Skeletal muscle cell (primary cell): ENCODE measurements at places on chromosomes 11 and 22.

GRCh38 chr11:63277345-63277943 lies 34.0 kb upstream of the SLC22A25 start:
- DNase-seq: no peak

DNA sequence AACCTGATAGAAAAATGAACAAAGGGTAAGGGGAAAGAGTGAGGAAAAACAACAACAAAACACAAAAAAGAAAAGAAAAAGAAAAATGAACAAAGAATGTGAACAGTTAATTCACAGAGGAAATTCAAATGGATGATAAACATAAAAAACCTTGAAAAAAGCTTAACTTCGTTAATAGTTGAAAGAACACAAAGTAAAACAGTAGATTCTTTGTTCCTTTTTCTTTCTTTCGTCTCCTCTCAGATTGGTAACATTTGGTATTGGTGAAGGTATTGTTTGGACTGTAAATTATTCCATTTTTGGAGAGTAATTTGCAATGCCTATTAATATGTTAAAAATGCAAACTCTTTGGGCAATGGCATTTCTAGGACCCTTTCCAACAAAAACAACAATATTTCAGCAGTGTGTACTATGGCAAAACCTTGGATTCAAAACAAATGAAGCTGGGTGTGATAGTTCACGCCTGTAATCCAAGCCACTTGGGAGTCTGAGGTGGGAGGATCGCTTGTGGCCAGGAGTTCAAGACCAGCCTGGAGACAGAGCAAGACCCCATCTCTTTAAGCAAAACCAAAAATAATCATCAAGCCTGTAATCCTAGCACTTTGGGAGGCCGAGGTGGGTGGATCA lies 3.3 kb upstream of the BACE1 start:
- DNase-seq: no peak

- DNase-seq: no peak
Measured at GRCh38 chr22:20834206-20834605, 24.4 kb downstream of the PI4KA start.

DNA sequence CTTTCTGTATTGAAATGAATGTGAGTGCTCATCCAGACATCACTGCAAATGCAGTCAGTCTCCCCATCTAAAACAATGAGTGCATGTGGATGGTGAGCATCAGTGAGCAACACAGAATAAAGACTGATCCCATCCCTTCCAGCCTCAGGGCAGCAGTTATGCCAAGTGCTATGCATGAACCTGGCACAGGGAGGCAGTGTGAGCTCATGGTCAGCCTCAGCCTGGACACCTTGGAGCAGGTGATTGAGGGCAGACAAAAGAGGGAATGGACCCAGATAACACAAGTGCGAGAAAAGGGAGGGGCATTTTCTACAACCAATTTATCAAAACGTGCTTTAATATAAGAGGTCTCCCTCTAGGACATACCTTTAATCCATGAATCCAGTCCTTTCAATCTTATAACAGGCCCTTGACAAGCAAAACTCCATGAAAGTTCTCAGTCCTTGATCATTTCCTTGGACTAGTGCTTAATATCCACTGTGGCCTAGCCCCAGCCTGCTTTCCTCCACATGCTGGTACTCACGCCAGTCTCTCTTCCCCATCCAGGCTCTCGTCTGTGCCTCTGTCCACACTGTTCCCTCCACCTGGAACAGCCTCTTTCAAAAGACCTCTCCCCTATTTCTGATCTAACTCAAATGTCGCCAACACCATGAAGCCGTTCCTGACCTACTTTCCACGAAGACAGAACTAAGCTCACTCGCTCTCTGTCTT lies 50.5 kb upstream of the LRRC55 start:
- no peak for DNase-seq

DNA sequence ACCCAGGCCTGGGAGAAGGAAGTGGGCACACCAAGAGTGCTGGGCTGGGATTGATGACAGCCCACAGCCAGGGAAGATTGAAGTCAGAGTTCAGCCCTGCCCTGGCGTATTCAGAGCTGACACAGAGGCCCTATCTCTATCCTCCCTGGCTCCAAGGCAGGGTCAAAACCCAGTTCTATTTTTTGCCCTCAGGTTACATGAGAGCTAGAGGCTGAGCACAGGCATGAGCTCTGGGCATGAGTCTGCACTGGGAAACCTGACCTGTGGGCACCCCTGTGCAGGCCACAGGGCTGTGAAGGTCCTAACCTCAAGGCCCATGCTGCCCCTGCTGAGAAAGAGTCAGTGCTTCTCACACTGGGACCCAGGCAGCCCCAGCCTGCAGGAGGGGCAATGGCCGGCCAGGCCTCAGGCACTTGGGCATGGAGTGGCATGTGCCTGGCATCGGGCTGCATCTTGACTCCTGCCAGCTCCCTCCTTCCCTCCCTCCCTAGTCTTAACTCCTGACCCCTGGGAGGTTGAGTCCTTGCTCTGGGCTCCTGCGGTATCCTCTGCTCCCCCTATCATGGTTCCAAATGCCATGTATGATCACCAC lies 5.4 kb downstream of the SLC35E4 start:
- DNase-seq: no peak

GRCh38 chr11:57321388-57322255 lies 3.1 kb downstream of the TNKS1BP1 start:
- no peak for DNase-seq

DNA sequence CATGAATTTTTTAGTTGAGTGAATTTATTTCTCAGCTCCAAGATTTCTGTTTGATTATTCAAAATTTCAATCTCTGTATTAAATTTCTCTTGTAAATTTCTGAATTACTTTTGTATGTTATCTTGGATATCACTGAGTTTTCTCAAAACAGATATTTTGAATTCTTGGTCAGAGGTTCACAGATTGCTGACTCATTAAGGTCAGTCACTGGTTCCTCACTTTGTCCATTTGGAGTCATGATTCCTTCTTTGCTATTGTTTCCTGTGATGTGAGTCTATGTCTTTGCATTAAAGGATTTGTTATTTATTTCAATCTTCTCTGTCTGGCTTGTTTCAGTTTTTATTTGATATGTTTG lies 10.2 kb upstream of the IL17RA start:
- no peak for DNase-seq

DNA sequence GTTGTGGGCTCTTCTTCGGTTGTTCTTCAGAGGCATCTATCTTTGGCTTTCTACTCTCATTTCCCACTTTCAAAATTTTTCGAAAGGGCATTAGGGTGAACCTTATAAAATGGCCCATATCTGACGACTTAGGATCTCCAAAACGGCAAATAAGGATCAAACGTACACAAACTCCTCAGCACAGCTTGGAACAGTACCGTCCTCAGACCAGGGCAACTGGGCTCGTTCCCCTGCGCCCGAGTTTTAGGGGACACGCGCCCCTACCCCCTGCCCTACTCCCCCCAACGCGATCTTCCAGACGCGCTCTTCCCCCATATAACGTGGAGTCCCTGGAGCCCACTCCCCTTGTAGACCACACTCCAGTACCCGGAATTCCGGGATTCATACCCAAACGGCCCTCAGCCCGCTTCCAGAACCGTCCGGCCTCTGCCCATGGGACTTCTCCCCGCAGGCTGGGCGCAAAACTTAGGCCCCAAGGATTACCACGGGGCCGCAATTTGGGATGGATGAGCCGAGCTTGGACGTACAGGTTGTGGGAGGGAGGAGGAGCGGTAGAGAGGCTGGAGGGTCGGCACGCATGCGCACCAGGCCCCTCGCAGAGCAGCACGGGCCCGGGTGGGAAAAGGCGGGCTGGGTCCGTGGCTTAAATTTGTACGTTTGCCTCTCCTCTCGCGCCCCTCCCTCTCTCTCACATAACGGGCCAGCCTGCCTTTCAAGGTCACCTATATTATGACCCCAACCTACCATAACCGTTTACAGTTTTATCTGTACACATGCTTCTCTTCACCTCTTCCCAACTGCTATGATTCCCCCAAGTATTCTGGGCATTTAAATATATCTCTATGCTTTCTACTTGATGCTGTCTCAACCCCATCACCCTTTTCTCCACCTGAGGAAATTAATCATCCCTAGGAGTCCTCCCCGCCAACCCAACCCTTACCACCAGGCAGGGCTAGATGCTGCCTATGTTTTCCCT lies 3.4 kb downstream of the CCDC89 start:
- no peak for DNase-seq

DNA sequence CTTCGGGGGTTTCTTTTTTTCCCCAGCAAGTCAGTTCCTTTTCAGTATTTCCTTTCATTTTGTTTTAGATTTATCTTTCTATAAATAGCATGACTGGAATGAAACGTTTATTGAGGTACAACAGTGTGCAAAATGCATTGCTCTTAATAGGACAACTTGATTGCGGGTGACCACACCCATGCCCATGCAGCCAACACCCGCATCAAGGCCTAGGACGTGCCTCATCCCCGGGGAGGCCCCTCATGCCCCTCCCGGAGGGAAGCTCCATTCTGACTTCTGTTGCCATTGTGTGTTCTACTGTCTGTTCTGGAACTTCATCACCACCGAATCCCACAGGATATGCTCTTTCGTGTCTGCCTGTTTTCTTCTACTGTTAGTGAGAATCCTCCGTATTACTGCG lies 82.2 kb downstream of the RPS6KA4 start:
- no peak for DNase-seq

- no peak for DNase-seq
Measured at GRCh38 chr22:32236970-32237369, 18.2 kb downstream of the SLC5A4 start.

DNA sequence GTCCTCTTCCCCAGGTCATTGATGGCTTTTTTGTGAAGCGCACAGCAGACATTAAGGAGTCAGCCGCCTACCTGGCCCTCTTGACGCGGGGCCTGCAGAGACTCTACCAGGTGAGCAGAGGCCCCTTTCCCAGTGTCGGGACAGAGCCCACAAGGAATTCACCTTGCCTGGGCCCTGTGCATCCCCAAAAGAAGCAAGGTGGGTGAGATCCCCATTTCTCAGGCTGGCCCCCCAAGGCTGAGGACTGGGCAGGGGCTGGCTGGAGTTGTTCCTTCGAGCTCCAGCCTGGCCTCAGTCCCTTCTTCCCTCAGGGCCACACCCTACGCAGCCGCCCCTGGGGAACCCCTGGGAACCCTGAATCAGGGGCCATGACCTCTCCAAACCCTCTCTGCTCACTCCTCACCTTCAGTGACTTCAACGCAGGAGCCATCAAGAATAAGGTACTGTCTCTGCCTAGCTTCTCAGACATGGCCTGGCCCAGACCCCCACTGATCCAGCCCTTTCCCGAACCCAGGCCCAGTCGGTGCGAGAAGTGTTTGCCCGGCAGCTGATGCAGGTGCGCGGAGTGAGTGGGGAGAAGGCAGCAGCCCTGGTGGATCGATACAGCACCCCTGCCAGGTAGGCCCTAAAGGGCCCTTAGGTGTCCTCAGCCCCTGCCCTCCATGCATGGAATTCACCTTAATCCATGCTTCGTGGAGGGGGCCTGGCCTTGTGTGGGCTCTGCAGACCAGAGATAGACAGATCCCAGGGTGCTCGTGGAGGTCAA lies 4.7 kb downstream of the MUS81 start:
- DNase-seq: no peak

DNA sequence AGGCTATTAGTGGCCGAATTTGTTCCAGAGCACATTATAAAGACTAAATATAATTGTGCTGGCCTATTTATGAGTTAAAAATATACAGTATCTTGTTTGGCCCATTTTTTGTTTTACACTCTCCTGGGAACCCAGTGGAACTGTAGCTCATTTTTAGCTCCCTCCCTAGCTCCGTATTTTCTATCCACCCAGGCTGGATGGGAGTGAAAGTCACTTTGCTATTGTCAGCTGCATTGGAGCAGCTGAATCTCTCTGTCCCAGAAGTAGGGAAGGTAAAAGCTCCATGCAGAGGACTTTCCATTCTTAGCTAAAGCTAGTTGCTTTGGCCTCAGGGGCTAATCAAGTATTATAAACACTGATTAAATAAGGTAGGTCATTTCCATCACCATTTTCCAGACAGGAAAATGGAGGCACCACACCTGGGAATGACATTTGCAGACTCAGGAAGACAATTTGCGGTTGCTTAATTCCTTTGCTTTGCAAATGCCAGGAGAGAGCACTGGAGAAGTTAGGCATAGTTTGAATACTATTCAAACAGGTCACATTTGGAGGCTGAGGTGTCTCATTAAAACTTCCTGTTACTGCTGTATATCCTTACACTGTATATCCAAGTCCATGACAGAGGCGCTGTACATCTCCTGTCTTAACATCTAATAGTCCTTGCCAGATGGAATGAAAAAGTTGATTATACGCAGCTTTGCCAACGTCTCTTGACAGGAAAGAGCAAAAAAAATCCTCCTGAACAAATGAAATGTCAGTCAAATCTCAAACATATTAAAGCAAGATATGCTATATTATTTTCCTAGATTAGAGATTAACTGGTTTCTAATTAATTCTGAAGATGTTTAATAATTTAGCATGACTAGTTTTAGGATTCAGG lies 338.1 kb upstream of the KIRREL3 start:
- DNase-seq: no peak

DNA sequence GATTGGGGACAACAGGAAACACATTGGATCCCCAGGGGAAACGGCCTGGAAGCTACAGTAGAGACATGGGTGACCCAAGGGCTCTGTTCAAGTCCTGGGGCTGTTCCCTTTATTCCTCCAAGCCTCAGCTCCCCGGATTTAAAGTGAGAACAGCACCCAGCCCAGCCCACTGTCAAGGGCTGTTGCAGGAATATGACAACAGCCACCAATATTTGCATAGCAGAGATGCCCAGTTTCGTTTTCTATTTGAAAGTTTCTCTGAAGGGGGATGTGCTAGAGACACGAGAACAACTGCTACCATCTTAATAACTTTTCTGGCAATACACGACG lies 81.1 kb upstream of the WNT7B start:
- DNase-seq: no peak

DNA sequence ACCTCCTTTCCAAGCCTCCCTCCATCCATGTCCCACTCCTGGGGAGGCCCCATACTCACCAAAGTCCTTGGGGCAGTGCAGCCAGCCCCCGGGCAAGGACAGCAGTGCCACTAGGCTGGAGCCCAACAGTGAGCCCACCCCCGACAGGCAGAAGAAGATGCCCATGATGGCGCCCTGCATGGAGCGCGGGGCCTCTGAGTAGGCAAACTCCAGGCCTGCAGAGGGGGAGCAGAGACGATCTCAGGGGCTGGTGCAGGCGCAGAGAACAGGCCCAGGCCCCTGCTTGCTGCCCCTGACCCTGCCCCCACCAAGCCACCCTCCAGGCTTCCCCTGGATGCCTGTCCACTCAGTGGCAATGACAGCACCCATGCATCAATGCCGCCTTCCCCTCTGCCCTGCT lies 13.6 kb downstream of the TMEM132A start:
- no peak for DNase-seq

DNA sequence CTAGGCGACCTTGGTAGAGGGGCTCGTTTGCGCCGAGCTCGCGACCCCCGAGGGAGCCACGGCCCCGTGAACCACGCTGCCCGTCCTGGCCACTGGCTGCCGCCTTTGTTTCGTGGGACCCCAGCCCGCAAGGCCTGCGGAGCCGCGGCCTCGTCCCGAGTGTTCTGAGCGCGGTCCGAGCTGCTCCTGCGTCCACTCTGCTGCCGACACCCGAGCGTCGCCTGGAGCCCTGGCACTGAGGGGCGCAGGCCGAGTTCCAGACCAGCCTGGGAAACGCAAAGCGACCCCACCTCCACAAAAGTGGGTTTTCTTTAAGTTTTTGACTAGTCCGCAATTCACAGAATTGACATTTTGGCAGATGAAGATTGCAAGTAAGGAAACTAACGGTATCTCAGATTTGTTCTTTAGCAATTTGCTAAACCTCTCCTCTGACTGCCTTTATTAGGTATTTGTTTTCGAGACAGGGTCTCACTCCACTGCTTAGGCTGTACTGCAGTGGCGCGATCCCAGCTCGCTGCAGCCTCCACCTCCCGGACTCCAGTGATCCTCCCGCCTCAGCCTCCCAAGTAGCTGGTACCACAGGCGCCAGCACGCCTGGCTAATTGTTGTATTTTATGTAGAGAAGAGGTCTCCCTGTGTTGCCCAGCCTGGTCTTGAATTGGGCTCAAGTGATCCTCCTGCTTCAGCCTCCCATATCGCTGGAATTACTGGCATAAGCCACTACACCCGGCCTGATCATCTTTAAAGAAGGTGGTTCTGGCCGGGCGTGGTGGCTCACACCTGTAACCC lies 879 bp upstream of the RNH1 start:
- DNase-seq: no peak
